Activated CD4-positive, alpha-beta T cell treated with anti-CD3 and anti-CD28 coated beads, Interleukin-2, amount 10 ng/mL, durations not matched to agents 24 days and 14 days (primary cell): ENCODE measurements at places on chromosomes 1 and 21. TPM values are rescaled to one million over a fixed set of nuclear protein-coding genes. Genes with fewer than 3 reads are reported as not detected.
A peak's percentile ranks its signal among the peaks of the same experiment; 100 is the strongest.

DNA sequence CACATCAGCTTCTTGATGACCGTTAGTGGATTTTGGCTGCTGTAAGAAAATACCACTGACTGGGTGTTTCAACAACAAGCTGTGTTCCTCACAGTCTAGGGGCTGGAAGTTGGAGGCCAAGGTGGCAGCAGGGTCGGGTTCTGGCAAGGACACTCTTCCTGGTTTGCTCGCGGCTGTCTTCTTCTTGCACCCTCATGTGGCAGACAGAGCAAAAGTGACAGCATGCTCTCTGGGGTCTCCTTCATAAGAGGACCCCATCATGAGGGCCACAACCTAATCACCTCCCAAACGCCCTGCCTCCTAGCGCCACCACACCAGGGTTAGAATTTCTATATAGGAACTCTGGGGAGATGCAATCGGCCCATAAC, 18.6 kb upstream of the TSPEAR start:
- DNase-seq = no peak

GRCh38 chr1:180137776-180138175, 16.9 kb upstream of the QSOX1 start:
- DNase-seq = no peak

FRRS1 gene
- 0.24 and 0.28 TPM in 2 replicates for total RNA-seq

- DNase-seq = no peak
Observed at GRCh38 chr21:33047231-33047630, 21.5 kb downstream of the OLIG2 start.

GRCh38 chr1:178485541-178485981, 11.2 kb downstream of the CLEC20A start:
- DNase-seq = no peak

- DNase-seq = no peak
Observed at GRCh38 chr21:43954042-43954441, 58.1 kb upstream of the TRAPPC10 start.

DNA sequence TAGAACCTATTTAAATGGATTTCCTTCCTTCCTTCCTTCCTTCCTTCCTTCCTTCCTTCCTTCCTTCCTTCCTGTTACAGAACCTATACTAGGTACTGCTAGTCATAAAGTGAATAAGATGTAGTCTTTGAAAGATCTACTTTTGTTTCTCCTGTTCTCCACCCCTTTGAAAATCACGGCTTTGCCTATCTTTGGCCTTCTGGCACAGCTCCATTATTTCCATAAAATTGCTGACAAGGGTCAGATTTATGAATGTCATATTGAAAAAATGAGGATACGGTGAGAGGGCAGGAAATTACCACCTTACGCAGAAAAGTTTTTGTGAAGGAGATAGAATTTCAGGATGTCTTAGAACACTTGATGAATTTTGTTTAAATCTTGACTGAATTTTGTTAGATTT, 18.1 kb upstream of the HMCN1 start:
- DNase-seq = no peak

DENND2C gene
- 0.12 and 0.21 TPM in 2 replicates for total RNA-seq

PM20D1 gene
- total RNA-seq = 0.16 and 0.71 TPM in 2 replicates

DNA sequence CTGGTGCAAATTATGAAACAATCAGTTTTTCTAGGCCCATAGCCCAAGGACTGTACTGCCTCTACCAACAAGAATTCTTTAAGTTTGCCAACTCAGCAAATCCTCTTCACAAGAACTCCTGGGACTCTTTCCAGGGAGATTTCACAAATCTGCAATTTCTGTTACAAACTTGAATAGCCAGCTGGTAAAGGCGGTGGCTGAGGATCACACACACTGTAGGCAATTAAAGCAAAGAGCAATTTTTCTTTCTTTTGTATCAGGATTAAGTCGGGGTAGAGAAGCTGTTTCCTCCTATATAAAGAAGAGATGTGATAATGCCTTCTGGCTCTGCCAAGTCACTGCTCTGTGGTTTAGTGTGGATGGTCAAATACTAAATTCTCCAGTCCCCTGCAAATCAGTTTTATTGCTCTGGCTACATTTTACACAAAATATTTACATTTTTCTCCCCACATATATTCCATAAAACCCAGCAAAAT, 1.7 kb downstream of the ALDH9A1 start:
- no peak for DNase-seq

GRCh38 chr1:31861346-31861745, 45.5 kb upstream of the SPOCD1 start:
- no peak for DNase-seq

- no peak for DNase-seq
Observed at GRCh38 chr1:185156288-185156853, 382 bp downstream of the TRMT1L start.

- no peak for DNase-seq
Observed at GRCh38 chr21:37863842-37864241, 52.4 kb downstream of the KCNJ6 start.

GRCh38 chr21:25313829-25314228, 293.5 kb downstream of the MRPL39 start:
- no peak for DNase-seq

DNA sequence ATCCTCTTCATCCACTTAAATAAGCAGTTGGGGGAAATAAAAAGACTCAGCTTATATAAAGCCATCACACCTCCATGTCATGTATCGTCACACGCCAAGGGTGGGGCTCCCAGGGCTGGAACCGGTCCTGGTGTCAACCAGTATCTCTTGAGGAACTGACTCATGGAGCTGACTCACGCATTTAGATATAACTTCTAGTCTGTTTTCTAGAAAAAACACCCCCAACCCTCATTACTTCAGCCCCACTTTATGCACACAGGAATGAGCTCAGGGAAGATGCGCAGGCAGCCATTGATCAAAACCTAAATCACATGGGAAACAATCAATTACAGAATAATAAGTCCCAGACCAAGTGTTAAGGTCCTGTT, 6.9 kb upstream of the IL22RA1 start:
- DNase-seq = peak; percentile 63

- no peak for DNase-seq
Observed at GRCh38 chr1:170313306-170313705, 167.5 kb downstream of the NTMT2 start.

GRCh38 chr1:70909262-70909822, 138.3 kb downstream of the PTGER3 start:
- DNase-seq = no peak

DNA sequence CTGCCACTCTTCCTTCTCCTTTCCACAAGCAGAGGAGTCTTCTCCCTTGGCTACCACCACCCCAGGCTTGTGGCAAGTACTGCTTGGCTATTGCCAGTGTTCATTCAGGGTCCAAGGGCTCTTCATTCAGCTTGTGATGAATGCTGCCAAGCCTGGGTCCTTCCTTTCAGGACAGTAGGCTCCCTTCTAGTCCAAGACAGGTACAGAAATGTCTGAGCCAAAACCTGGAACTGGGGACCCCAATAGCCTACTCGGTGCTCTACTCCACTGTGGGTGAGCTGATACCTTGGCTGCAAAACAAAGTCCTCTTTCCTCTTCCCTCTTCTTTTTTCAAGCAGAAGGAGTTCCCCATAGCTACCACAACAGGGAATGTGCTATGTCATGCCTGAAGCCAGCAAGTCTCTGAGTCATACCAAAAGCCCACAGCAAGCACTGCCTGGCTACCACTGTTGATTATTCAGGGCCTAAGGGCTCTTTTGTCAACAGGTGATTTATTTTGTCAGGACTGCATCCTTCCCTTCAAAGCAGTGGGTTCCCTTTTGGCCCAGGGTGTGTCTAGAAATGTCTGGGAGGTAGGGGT, 268.9 kb downstream of the HHAT start:
- DNase-seq = no peak

MYBPH gene
- total RNA-seq = not detected in 2 replicates

- no peak for DNase-seq
Observed at GRCh38 chr21:43872531-43873197, 7.6 kb downstream of the AGPAT3 start.

DNA sequence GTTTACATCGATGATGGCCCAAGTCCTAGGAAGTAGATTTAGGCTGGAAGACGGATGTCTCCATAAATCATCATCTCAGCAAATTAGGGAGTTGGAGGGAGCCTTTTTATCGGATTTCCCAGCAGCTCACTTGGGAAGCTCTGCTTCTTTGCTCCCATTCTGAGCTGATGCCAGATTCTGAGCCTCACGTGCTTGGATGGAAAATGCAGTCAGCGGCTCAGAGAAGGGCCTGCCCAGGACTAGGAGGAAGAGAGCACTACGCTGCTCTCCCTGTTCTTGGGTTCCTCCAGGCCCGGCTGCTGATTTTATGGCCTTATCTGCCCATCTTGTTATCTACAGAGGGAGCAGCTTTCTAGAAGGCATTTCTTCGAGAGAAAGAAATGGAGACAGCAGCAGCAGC, 42.0 kb downstream of the UBIAD1 start:
- DNase-seq = no peak

DNA sequence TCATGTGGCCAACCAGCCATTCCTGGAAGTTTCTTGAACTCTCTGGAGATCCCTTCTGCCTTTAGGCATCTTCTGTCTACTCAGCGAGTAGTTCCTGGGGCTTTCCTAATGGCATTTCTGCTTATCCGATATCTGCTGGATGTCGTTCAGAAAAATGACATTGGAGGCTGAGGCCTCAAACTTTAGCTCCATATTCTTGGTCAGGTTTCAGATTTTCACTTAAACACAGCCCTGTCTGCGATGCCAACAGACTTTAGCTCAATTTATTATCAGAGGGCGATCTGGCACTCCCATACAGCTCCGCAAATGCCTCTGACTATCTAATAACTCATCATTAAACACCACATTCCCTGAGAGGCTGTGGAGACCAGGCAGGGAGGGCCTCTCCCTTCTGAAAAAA, 46.3 kb upstream of the ETS2 start:
- DNase-seq = no peak

DNAH14 gene
- 0.57 TPM in 1 of 2 replicates, not detected in the other for total RNA-seq

DCST1 gene
- total RNA-seq = not detected in 2 replicates

GRCh38 chr1:81121306-81121705, 679.4 kb upstream of the ADGRL2 start:
- no peak for DNase-seq

- DNase-seq = no peak
Observed at GRCh38 chr21:33411949-33412430, 8.8 kb downstream of the IFNGR2 start.

DNA sequence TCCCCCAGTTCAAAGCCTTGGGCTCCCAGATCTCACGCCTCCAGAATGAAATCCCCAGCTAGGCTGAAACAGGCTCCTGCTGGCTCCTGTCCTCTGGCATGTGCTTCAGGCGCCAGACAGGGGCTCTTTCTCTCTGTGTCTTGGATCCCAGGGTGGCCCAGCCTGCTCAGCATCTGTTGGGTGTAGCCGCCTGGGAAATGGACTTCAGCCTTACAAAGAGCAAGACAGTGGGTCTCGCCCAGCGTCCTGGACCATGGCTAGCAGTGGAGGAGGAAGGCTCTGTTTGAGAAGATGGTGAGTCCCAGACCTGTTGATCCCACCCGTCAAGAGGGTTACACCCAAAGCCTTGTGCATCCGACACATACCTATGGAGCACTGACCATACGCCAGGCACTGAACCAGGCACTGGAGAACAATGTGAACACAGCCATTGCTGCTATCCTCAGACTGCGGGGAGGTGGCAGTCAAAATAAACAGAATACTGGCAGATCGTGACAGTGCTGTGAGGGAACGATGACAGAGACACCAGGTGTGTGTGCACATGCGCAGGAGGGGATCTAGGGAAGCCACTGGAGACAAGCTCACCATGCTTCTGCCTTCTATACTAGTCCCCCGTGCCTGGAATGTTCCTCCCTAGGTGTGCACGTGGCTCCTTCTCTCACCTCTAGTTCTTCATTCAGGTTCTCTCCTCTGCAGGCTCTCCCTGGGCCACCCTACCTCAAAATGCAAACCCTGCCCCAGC, 93.0 kb upstream of the GCLM start:
- DNase-seq = no peak

AMPD1 gene
- not detected in 2 replicates for total RNA-seq

DNA sequence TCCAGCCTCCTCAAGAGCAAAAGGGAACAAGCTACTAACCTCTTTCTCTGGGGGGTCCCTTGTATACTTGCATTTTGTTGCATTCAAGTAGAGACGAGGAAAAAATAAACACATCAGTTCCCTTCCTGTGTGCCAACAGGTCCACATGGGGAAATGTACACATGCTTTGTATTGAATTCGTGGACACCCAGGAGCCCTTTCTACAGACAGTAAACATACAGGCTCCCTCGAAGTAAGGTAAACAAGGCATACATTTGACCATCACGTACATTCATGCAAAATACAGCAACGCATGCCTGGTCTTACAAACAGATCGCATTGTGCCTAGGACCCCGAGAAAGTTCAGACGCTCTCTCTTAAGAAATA, 1.1 kb downstream of the KCND3 start:
- no peak for DNase-seq

BECN2 gene
- not detected in 2 replicates for total RNA-seq
